Left ventricle myocardium superior (tissue), 1 donor: ENCODE measurements at places on chromosomes 16 and 17.

DNA sequence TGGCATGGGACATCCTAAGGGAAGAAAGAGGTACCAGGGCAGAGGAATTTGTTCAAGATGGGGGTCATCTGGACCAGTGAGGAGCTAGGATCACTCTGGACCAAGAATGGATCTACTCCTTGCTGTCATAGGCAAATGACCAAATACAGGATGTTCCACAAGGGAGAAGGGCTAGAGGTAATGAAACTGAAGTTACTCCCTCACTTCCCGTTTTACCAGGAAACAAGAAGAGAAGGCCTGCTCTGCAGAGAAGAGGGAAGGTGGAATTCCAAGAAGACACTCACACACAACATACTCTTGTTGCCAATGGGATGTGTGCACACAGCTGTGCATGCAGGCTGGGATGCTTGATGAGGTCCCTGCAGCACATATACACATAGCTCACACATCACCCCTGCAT lies 38.6 kb downstream of the NEUROD2 start:
- no peak for DNase-seq

- no peak for DNase-seq
Observed at GRCh38 chr17:82031303-82031884, at the start of gene RAC3. RAC3 (plus strand) TSS chr17:82031678; CDS start chr17:82031762, 84 bp downstream.

DNA sequence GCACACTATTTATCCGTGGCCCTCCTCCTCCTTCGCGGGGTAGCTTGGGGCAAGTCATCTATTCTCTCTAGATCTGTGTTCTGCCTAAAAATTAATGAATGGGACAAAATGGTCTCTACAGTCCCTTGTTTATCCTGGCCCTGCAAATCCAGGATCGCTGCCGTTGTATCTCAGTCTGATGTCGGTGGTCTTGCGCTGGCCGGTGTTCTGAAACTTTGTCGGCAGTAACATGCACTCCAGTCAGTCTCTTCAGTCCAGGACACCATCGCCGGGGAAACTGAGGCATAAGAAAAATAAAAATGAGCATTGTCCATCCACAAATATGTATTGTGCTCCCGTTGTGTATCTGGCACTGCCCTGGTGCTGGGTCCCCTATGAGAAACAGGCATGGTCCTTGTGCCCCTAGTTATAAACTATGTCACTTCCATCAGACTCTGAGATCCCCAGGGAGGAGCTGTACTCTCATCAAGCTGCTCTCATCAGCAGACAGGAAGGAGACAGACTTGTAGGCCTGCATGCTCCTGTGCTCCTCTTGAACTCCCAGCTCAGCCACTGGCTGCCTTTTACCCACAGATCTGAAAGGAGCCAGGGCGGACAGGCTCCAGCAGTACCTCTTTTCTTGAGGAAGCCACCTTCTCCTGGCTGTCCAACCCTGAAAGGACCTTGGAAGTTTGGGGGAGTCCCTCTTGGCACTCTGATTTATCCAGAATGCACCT lies 13.7 kb upstream of the CA4 start:
- no peak for DNase-seq

- no peak for DNase-seq
Observed at GRCh38 chr16:75402821-75403475, 30.4 kb downstream of the CFDP1 start.

DNA sequence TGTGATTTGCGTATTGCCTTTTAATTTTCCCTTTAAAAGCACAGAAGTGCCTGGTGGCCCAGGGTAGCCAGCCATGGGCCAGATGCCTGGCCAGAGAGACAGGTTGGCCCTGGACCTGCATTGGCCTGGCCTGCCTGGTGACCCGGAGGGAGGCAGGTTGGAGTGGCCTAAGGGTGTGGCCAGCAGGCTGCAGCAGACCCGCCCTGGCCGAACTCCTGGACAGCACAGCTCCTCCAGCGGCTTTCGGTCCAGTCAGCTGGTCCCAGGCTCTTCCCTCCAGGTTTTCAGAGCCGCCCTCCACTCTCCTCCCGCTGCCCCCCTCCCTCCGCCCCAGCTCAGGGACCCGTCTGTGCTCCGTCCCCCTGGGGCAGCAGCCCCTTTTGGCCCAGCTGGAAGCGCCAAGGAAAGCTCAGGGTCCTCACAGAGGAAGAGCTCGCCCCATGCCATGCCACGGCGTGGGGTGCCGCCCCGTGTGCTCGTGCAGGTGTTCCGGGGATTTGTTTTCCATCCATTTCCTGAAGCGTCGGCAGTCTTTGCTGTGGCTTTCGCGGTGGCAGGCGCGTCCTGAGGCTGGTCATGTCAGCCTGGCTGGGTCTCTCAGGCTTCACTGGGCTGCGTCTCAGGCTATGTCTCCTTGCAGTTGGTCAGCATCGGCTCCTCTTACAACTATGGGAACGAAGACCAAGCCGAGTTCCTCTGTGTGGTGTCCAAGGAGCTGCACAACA lies 18.1 kb downstream of the PRSS27 start:
- peak; percentile 16 for DNase-seq

DNA sequence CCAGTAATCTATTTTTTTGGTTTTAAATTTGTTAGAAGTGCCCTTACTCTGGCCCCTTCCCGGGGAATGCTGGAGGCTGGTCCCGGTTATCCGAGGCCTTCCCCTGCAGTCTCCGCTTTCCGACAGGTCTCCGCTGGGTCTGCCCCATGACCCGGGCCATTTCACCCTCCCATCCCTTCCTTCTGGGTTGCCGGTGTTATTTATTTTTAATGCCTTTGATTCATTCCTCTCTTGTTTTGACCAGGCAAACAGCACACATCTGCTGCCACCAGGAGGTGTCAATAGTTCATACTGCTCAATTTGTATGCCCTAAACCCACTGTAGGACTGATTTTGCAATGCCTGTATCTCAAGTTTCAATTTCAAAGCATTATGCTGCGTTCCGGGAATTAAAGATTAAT lies 113.2 kb upstream of the IRX5 start:
- DNase-seq, result no peak

DNA sequence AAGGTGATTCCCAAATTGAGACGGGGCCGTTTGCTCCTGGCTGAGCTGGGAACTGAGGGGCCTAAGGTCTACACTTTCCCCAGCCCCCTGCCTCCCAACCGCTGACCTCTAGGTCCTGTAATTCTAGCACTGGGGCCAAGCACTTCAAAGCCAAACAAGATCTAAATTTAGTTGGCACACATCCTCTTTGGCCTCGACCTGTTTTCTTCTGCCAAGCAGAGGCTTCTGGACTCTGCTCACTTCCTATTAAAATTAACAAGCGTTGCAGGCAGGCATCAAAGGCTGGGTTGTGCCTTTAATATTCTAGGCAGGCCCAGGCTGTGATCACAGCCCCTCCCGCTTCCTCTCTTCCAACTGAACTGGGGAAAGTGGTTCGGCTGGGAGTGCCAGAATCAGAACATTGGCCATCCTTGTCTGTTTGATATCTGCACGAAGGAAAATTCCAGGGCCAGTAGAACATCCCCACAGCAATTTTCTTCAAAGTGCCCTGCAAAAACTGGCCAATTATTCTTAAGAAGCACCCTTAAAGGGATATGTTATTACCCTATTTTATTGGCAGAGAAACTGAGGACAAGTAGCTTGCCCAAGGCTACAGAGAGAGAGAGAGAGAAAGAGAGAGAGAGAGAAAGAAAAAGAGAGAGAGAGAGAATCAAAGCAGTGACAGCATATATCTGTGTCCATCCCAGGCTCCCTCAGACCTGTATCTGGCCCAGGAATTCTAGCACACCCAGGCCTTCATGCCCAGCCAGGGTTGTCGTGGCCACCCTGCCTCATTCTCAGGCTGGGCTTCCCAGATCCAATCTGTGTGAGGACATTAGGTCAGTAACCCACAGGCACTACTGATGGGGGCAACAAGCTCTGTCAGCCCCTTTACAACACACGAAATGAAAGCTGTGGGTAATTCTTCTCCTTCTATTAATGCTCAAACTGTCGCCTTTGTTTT lies 12.8 kb upstream of the MT4 start:
- DNase-seq, result no peak
